ENCODE measurements at places on chromosomes 5 and 9. TPM values are rescaled to one million over a fixed set of nuclear protein-coding genes. Genes with fewer than 3 reads are reported as not detected.
A peak's percentile ranks its signal among the peaks of the same experiment; 100 is the strongest.

GRCh38 chr9:135117281-135117680 lies 29.8 kb downstream of the OLFM1 start:
- DNase-seq: no peak

DNA sequence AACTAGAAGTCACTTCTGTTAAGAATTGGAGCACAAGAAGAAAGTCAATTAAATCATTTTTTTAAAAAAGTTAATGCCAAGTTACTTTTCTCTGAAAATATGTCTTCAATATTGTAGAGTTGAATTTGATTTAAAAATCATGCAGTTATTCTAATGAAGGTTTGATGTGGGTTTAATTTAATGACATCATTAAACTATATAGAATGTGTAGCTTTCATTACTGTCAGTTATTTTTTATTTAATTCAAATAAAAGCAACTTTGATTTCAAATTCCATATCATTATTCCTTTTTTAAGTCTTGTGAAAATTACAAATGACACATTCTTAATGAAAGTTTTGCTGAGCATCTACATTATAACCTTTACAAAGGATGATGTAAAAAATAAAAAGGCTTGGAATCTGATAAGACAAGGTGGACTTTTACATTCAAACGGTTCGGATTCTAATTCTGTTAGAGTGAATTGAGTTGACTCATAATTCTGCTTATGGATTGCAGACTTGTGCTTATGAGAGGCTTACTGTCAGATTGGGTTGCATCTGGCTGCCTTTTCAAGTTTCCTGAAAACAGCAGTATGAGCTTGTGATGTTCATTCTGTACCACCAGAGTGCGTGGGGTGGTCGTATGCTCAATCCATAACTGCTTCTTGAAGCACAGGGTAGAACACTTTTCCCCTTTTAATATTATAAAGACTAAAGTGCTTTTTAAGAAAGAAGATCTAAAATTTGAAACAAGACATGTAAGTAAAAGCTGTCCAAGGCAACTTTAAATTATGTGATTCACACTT lies 253.0 kb upstream of the ARRDC3 start:
- no peak for DNase-seq

GRCh38 chr9:123864251-123864650 lies 65.7 kb downstream of the DENND1A start:
- DNase-seq: no peak

GRCh38 chr5:91164424-91164823 lies 218.7 kb downstream of the ARRDC3 start:
- no peak for DNase-seq

TAF1L gene
- not detected for total RNA-seq

- no peak for DNase-seq
Measured at GRCh38 chr9:136923881-136924280, 20.7 kb downstream of the FBXW5 start.

- DNase-seq: no peak
Measured at GRCh38 chr5:62208218-62208852, 97.7 kb upstream of the KIF2A start.

KCNV2 gene
- total RNA-seq: not detected

- no peak for DNase-seq
Measured at GRCh38 chr9:96604004-96604319, 15.7 kb downstream of the CDC14B start.

DNA sequence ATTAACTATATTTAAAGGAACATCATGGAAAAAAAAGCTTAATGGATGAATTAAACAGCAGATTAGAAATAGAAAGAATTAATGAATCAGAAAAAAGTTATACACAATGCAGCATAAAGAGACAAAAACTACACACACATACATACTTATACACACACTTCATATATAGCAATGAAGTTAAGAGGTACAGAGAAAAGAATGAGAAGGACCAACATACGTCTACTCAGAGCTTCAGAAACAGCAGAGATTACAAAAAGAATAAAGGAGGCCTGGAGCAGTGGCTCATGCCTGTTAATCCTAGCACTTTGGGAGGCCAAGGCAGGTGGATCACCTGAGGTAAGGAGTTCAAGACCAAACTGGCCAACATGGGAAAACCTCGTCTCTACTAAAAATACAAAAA lies 133.9 kb upstream of the TNPO1 start:
- DNase-seq: no peak

DNA sequence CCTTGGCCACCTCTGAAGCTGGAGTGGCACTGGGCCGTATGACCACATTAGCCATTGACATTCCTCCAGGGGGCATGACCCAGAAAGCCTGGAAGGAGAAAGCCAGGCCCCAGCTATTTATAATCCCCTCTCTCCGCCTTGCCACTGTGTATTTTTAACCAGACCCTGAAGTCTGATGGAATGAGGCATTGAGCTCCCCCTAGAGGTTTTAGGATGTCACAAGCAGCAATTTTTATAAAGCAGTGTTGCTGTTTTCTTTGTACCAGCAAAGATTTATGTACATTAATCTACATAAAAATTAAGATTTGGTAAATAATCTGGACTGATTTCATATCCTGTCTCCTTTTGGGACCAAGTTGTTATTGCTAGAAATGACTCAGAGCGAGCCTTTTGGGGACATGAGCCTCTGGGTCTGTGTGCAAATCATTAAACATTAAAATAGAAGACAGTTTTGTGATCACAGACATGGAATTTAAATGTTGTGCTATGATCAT lies 127.1 kb downstream of the TRIO start:
- DNase-seq: no peak

GRCh38 chr5:145283141-145283810 lies 551.9 kb downstream of the PRELID2 start:
- peak; percentile 31 for DNase-seq

GRCh38 chr9:134566196-134566847 lies 75.3 kb upstream of the COL5A1 start:
- DNase-seq: no peak

DNA sequence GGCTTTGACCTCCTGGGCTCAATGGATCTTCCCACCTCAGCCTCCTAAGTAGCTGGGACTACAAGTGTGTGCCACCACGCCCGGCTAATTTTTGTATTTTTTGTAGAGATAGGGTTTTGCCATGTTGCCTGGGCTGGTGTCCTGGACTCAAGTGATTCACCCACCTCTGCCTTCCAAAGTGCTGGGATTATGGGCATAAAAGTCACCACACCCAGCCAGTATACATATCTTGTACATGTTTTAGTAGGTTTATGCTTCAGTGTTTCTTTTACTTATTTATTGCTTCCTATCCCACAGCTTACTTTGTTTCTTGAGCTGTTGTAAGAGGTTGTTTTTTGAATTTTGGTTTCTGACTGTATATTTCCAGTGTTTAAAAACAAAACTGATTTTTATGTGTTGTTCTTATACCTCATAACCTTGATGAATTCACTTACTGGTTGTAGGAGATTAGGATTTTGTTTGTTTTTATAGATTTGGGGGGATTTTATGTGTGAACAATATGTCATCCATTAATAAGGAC lies 12.9 kb downstream of the FBXW5 start:
- no peak for DNase-seq

DNA sequence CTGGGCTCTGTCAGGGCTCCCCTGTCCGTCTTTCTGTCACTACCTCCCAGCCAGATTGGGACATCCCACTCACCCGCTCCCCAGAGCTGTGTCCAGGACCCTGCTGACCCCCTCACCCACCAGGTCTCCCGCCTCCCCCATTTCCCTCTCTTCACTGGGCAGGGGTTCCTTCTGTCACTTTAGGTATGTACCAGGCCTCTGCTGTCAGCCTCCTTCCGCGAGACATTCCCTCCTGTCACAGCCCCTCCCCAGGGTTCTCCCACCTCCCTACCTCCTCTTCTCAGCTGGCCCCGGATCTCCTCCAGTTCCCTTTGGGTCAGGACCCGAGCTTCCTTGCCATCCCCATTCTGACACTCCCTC lies 488 bp downstream of the POLR1E start:
- no peak for DNase-seq

DNA sequence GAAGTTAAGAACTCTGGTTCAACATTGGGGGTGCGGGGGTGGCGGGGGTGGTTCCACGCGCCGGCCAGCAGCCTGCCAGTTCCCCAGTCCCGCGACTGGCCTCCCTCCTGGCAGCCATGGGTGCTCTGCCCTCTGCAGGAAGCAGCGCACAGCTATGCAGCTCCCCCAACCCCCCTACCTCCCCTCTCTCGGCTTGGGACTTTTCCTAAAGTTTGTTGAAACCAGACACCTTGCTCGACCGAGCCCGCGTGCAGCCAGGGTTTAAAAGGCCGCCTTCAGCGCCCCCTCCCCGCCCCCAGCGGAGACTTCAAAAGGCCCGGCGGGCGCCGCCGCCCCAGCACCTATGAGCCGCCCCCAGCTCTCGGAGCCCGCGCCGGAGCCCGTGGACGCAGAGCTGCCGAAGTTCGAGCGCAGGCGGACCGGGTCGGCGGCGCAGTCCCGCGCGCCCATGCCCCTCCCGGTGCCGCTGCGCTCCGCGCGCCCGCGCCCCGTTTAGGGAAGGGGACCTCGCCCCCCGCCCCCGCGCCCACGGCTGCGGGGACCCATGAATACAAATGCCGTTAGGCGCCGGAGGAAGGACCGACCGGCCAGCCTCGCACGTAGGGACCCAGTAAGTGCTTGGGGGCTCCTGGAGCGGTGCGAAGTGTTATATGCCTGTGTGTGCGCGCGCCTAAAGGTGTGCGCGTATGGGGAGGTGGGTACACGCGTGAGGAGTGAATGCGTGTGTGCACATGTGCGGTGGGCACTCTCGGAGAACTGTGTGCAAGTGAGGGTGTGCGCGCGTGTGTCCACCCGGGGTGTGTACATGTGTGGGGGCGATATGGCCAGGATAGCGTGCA lies 1.4 kb upstream of the COL27A1 start:
- no peak for DNase-seq

DNA sequence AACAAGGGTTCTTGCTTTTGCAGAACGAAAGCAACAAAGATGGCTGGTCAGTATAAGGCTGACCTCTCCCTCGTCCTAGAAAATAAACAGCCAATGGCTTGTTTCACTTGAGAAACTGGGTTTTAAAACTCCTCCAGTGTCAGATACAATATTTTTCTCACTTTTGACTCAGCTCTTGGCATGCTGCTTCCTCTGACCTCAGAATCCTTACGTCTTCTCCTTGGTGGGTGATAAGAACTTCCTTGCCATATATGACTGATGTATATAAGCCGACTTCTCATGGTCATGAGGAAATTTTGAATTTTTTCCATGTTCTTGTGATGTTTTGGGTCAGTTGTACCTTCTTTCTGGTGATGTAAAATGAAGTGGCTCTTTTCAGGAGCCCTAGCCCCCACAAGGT lies 3.8 kb downstream of the ZNF618 start:
- no peak for DNase-seq

ZFP37 gene
- total RNA-seq: 1.0 TPM

GRCh38 chr9:13447843-13448422 lies 168.4 kb upstream of the MPDZ start:
- no peak for DNase-seq

- no peak for DNase-seq
Measured at GRCh38 chr5:109721741-109722140, 32.0 kb downstream of the MAN2A1 start.

CDH18 gene
- total RNA-seq: 0.10 TPM

CD74 gene
- 4.0 TPM for total RNA-seq

CDH10 gene
- total RNA-seq: 0.11 TPM

DNA sequence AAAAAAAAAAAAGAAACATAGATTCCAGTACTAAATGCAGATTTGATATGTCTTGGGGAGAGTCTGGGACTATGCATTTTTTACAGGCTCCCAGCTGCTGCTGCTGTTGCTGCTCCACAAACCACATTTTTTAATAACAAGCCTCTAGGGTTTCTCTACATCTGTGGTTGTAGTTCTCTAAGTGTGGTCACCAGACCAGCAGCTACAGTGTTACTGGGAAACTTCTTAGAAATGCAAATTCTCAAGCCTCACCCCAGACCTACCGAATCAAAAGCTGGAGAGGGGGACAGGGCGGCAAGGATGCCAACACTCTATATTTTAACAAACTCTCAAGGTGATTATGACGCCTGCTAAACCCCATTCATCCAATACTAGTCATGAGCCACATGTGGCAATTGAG lies 293.4 kb upstream of the PTGER4 start:
- peak; percentile 29 for DNase-seq

SLC36A3 gene
- not detected for total RNA-seq

DNA sequence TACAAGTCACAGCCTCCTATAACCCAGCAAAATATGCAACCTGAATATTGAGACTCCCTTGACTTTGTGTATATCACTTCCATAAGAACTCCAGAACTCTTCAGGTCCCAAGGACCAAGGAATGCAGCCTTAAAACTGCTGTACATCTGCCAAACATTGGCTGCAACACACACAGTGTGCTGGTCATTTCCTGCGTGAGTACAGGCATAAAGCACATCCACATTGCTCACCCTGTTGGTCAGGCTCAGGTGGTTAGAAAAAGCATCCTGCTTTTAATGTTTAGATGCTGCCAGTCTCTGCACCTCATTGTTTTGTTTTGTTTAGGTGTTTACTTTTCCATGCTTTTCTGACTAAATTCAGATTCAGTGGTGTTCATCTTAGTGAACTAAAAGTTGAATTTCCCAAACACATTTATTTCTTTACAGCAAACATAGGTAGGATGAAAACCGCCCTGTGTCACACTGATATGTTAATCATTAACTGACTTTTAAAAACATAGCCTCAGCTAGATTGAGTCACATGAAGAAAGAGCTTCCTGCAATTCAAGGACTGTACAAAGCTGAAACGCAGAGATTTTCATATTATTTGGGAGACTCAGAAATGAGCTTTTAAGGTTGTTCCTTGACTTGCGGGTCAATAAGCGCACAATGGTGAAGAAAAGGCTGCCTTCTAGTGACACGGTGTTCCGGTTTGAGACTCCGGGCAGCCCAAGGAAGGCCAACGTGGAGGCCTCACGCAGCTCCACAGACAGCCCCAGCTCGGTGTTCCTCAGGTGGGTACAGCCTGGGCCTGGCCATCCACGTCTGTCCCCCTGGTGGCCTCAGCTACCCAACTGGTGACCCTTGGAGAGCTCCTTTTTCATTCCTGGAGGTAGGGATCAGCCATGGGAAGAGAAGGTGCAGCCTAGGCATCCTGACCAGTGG lies 52.2 kb upstream of the GRAMD2B start:
- no peak for DNase-seq

DNA sequence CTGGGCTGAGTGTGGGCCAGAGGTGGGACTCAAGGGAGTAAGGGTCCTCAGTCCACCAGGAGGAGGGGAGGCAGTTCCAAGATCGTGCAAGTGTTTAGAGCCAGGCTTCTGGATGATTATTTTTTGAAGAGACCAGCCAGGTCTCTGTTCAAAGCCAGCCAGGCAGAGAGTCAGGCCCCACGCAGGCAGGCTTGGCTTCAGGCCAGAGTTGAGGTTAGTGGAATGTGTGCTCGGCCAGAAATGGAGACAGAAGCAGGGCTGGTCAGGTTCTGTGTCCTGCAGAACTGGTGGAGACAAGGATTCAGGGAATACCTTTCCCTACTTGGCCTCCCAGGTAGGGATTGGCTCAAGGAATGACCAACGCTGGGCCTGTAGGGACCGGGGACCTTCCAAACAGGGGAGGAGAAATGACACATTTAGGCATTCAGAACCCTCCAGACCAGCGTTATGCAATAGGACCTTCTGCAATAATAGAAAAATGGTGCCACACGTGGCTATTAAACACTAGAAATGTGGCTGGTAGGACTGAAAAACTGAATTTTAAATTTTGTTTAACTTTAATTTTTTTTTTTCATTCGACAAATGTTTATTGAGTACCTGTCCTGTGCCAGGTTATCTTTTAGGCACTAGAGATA lies 106.2 kb downstream of the CMYA5 start:
- DNase-seq: peak; percentile 8

Data from foreskin keratinocyte (primary cell).